Stimulated activated CD8-positive, alpha-beta memory T cell treated with anti-CD3 and anti-CD28 coated beads, Interleukin-2, amount 100 ng/mL, for 48 hours (primary cell): ENCODE measurements at places on chromosomes 7 and 10.
A peak's percentile ranks its signal among the peaks of the same experiment; 100 is the strongest.

GRCh38 chr7:69448071-69448470, 150.2 kb upstream of the AUTS2 start:
- no peak for DNase-seq

- DNase-seq, result no peak
Measured at GRCh38 chr7:138776166-138776833, 21.5 kb upstream of the TMEM213 start.

DNA sequence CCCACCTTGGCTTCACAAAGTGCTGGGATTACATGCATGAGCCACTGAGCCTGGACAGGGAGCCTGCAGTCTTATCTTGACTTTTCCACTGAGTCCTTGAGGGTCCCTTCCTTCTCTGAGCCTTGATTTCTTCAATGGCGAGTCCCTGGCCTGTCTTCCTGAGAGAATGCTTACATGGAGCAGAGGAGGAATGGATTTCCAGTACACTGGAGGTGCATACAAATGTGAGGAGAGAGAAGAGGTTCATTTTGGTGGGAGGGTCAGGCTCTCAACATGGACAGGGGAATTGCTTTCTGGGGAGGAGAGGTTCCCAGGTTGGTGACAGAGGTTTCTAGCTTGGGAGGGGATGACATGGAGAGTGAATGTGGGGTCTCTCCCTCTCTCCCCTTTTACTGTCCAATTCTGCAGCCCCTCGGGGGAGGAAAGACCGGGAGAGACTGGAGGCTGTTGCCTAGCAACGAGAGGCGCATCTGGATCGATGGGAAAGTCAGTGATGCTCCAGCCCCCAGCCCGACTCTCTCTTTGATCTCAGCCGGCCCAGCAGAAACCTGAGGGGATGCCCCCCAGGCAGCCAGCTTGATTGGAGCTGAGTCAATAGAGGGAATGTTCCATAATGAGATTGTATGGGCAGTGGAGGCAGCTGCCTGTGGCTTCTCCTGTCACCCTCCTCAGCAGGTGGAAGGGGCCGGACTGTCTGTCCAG, 14.8 kb downstream of the SRRM3 start:
- DNase-seq, result no peak

- no peak for DNase-seq
Measured at GRCh38 chr7:26723129-26723528, 141.3 kb downstream of the SKAP2 start.

- DNase-seq, result no peak
Measured at GRCh38 chr7:152523916-152524315, 88.1 kb upstream of the KMT2C start.

DNA sequence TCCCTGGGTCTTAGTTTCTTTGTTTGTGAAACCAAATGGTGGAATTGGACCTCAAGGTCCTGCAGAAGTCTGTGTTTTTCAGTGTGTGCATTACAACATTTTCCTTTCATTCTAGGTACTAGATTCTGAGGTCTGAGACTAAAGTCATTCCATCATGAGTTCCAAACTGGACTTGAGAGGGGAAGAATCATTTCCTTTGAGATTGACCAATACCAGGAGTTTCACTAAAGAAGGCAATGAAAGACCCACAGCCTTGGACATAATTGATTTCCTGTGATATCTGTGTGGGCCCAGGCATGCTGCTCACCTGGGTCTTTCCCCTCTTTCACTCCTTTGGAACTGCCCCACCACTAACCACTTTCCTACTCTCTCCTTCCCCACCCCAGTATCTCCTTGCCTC, 18.2 kb downstream of the TAS2R41 start:
- no peak for DNase-seq

DNA sequence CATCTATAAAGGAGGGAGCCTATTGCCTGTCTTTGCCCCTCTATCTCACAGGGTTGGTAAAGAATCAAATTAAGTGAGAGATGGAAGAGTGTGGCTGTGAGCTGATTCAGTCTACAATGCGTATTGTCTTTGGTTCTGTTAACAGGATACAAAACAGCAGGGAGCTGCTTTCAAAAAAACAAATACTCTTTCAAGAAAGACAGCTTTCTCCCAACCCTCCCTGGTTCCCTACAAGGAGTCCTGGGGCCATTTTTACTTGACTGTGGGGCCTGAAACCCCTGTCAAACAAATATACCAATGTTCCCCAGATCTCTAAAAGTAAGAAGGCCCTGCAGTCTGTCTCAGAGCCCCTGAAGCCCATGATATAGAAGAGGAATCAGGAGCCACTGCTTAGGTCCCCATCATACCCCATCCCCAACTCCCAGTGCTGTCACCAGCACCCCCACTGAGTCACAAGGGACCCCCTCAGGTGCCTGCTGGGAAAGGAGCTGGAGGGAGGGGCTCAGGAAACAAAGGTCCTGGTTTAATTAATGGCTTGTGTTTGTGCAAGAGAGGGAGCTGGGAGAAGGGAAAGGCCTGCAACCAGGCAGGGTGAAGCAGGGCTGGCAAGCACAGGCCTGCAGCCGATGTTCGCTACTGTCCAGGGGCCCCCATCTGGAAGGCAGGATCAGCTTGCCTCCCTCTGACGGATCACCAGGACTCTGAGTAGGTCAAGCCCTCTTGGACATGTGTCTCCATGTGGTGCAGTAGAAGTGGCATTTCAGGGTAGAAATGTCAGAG, 182.0 kb upstream of the GHITM start:
- DNase-seq, result no peak

- DNase-seq, result no peak
Measured at GRCh38 chr10:5609952-5610616, 56.3 kb downstream of the ASB13 start.

GRCh38 chr10:125001313-125002046, 59.6 kb downstream of the ZRANB1 start:
- no peak for DNase-seq

GRCh38 chr10:93820434-93820833, 62.7 kb downstream of the LGI1 start:
- DNase-seq, result no peak

- no peak for DNase-seq
Measured at GRCh38 chr7:47007471-47007870, 574.4 kb downstream of the TNS3 start.

GRCh38 chr10:6002809-6003510, 25.6 kb upstream of the IL15RA start:
- no peak for DNase-seq

DNA sequence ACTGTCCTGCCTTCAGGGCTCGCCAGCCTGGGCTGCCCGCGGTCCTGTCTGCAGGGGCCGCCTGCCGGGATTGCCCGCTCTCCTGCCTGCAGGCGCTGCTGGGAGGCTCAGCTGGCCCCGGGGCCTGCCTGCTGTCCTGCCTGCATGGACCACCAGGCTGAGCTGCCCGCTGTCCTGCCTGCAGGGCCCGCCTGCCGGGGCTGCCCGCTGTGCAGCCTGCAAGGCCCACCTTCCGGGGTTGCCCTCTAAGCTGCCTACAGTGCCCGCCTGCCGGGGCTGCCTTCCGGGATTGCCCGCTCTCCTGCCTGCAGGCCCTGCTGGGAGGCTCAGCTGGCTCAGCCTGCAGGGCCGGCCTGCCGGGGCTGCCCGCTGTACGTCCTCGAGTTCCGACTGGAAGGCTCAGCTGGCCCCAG, 164.4 kb downstream of the GLRX3 start:
- no peak for DNase-seq

- no peak for DNase-seq
Measured at GRCh38 chr7:18175801-18176450, 148.3 kb upstream of the PRPS1L1 start.

- DNase-seq, result no peak
Measured at GRCh38 chr7:127226685-127227374, 25.9 kb downstream of the GRM8 start.

DNA sequence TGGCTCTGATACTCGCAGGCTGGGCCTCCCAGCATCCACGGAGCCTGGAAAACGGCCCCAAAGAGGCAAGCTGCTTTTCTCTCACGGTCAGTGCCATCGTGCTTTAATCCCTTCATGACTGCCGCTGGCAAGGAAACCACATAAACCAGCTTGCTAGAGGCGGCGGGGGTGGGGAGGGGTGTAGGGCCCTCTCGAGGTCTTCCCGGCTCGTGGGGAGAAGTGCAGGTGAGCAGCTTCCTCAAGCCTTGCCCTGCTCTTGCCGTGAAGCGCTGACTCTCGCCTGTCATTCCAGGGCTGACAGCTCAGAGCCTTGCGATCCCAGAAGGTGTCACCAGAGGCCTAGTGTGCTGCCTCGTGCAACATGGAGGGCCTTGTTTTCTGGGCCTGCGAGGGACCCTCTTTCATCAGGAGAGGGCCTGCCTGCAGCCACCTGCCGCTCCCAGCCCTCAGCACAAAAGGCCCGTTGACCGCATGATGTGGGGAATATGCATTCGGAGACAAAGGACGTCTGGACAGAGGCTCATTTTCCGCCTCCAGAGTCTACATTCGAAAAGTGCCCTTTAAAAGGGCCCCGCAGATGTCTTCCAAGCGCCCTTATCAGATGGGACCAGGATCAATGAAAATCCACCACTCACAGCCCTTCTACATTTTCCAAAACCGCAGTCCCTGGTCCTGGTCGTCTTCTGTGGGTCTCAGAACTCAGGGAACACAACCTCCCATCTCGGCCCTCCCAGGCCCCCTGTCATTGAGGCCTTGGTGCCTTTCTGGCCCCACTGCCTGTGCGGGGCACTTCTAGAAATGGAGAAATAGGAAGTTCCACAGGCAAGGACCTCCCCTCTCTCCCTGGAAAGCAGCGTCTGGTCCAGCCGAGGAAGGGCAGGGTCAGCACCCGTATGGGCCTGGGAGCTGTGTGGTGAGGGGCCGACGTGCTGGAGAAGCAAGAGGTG, 58.7 kb downstream of the ZRANB1 start:
- no peak for DNase-seq

GRCh38 chr10:26438534-26439341, 597 bp downstream of the APBB1IP start:
- DNase-seq, result peak; percentile 58

- no peak for DNase-seq
Measured at GRCh38 chr7:82481499-82482097, 38.0 kb upstream of the CACNA2D1 start.

GRCh38 chr7:30994206-30995100, 30.7 kb downstream of the GHRHR start:
- no peak for DNase-seq

DNA sequence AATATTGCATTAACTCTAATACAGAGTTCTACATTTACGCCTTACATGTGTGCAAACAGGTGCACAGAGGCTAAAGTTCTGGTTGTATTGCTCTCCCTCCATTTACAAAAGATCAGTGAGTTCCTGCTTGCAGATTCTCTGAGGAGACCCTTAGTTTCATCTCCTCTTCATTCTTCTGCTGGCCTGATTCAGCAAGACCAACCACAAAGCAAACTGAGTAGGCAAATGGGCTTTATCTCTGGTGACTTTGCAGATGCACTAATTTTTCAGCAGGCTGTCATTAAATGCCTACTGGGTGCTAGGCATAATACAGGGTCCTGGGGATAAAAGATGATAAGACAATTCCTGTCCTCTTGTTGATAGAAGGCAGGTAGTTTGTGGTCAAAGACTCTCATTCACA, 56.4 kb downstream of the MET start:
- no peak for DNase-seq

DNA sequence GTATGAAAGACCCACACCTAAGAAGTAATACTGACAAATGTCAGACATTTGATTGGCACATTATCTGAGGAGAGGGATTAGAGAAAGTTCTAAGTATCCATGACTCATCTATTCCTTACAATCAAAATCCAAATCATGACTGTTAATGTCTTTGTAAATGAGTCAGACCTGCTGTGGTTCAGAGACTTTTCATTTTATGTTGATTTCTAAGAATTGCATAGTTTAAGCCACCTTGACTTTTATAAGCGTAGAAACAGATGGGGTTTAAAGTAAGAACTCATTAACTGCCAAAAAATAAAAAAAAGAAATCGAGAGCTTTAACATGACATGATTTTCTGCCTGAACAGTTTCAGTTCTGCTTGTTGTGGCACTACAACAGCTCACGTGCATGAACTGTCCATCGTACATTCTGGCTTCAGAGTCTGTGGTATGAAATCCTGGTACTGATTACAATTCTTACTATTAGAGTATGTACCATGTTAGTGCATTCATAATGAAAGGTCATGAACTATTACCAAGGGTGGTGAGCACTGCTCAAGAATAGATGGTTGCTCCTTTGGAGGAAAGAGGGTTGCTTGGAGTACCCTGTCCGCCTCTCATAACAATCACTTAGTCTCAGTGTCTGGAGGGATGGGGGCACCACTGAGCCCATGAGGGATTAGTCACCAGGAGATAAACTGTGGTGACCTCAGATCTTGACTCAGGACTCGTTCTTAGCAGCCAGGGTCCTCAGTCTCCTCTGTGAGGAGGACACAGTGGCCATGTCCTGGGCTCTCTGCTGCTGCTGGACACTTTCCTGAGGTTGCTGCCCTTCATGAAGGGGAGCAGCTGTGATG, 42.2 kb downstream of the ACSM6 start:
- peak; percentile 18 for DNase-seq

- DNase-seq, result no peak
Measured at GRCh38 chr10:82089327-82089726, 214.3 kb downstream of the NRG3 start.

GRCh38 chr7:69603937-69604494, 5.7 kb downstream of the AUTS2 start:
- no peak for DNase-seq

DNA sequence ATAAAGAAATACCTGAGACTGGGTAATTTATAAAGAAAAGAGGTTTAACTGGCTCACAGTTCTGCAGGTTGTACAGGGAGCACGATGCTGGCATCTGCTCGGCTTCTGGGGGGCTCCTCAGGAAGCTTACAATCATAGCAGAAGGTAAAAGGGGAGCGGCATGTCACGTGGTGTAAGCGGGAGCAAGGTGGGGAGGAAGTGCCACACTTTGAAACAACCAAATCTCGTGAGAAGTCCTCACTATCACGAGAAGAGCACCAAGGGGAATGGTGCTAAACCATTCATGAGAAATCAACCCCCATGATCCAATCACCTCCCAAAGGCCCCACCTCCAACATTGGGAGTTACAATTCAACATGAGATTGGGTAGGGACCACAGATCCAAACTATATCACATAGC, 67.7 kb downstream of the AKR1B1 start:
- no peak for DNase-seq

- no peak for DNase-seq
Measured at GRCh38 chr7:91127959-91128358, 136.3 kb upstream of the FZD1 start.

DNA sequence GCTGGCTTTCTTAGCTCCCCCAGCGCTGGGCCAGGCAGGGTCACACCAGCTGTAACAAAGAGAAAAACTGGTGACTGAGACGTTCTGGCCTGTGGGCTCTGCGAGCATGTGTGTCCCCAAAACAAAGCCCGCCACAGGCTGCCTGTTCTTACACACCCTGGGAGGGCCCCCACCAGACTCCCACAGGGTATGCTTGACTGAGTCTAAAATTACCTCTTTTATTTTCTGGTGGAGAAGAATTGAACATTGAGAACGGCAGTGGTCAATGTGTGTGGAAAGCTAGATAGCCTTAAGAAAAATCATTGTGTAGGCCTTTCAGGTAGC, 808 bp downstream of the C10orf71 start:
- DNase-seq, result no peak

GRCh38 chr10:123556736-123557135, 109.4 kb upstream of the GPR26 start:
- no peak for DNase-seq

GRCh38 chr7:111027396-111027795, 63.5 kb upstream of the LRRN3 start:
- DNase-seq, result no peak
